Activated T-helper 17 cell treated with anti-CD3 and anti-CD28 coated beads, Interleukin-2, amount 50 U/mL, for 72 hours (primary cell): ENCODE measurements at places on chromosomes 16 and 17. TPM values are rescaled to one million over a fixed set of nuclear protein-coding genes. Genes with fewer than 3 reads are reported as not detected.

GRCh38 chr16:88857728-88858339 is 907 bp downstream of the TRAPPC2L start:
- ATAC-seq = peak; percentile 59

USP36 gene
- total RNA-seq = 95.3 TPM

DNA sequence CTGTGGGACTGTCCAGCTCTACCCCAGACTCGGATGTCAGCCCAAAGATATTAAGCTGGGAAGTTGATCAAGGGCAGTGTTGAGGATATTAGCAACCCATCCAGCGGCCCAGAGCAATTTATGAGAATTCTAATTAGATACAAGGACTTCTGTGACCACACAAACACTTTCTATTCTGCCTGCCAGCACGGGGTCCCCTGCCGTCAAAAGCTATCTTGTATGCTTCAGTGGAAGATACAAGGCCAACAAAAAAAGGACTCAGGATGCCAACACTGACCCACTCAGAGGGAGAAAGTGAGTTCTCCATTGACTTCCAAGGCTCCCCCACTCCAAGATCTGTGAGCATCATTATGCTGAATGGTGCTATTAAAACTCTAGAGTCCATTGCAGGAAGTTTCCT is 390.7 kb downstream of the GRIN2A start:
- no peak for ATAC-seq

ETV4 gene
- 0.61 TPM for total RNA-seq
